ENCODE measurements at places on chromosomes 13 and 19. TPM values are rescaled to one million over a fixed set of nuclear protein-coding genes. Genes with fewer than 3 reads are reported as not detected.

Gene ELSPBP1
- total RNA-seq = not detected

Gene ZNF471
- total RNA-seq = 1.4 TPM

GRCh38 chr13:49441312-49441711 lies 2.6 kb downstream of the CAB39L start:
- no peak for DNase-seq

Gene GGACT
- total RNA-seq = 7.3 TPM

DNA sequence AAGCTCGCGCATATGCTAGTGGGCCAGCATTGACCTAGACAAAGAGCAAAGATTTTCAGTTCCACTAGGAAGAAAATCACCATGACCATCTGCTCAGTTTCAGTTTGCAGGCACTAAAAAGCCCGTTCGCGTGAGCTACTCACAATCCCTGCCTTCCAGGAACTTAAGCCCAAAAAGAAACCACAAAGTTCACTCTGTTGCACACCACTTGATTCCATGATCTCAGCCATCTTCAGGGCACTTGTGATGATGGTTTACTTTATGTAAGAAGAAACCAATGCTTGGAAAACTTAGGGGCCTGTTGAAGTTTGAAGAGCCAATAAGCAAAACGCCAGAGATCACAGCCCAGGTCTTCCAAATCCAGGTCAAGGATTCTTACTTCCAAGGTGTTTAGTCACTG lies 45.0 kb upstream of the SLC15A1 start:
- no peak for DNase-seq

GRCh38 chr19:27993619-27994570 lies 1219.1 kb downstream of the UQCRFS1 start:
- no peak for DNase-seq

Gene TMED1
- 24.1 TPM for total RNA-seq

- DNase-seq = peak; percentile 91
Measured at GRCh38 chr19:47315125-47315821, 5.6 kb downstream of the C5AR1 start.

DNA sequence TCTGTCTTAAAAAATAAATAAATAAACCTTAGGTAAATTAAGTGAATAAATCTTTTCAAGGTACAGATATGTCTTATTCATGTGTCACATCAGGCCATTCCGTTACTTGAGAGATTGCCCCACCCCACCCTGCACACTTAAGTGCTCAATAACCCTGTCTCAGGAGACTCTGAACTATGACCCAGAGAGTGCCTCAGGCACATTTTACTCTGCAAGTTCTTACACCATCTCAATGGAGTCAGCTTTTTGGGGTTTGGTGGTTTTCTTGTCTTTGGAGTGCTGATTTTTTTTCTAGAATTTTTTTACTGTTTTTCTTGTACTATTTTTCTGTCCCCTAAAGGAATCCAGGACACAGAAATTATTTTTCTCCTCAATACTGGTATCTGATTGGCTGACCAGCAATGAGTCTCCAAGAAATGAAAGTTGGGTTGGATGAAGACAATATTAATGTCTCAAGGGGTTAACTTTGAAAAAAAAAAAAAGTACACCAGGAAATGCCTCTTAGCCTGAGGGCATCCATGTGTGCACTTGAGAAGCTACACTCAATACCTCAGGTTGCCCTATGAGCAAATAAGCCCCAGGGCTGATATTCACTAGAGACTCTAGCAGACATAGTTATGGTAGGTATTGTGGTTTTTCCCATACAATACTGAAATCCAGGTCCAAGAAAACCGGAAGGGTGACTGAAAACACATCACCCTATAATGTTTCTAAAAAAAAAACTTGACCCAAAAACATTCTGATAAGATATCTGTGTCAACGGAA lies 114.6 kb upstream of the ZNF91 start:
- DNase-seq = no peak

- DNase-seq = no peak
Measured at GRCh38 chr19:31314849-31315629, 34.2 kb downstream of the TSHZ3 start.

GRCh38 chr19:43406297-43406696 lies 8.4 kb upstream of the TEX101 start:
- no peak for DNase-seq

Gene TNNT1
- 199 TPM for total RNA-seq

Gene BRSK1
- 3.1 TPM for total RNA-seq

DNA sequence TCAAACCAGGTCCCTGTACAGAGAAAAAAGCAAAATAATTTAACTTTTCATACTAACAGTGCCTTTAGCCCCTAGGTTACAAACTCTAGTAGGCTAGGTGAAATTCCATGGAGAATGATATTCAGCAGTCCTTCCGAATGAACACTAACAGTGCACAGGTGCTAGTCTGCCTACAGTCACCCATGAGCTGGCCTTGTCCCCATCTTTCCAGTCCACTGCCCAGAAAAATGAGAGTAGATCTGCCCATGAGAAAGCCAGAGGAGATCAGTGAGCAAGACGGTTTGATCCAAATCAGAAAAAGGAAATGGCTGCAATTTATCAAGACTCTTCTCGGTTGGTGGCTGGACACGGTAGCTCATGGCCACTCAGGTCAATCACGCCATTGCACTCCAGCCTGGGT lies 524.9 kb downstream of the FGF9 start:
- no peak for DNase-seq

Gene PCDH17
- not detected for total RNA-seq

GRCh38 chr19:45828945-45829344 lies 13.8 kb upstream of the RSPH6A start:
- DNase-seq = no peak

DNA sequence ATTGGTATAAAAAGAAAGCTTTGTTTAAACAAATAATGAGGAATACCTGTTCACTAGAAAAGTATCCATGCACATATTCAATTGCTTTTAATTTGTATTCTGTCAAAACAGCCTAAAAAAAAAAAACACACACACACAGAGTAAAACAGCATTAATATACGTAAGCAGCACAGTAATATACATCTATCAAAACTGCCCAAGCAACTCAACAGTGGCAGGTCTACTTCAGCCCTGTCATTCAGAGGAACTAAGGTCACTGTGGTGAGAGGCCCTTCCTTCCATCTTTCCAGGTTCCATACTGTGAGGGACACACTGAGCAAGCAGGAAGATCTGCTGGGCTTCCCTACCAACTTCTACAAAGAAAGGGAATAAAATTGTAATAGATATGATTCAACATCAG lies 3.8 kb downstream of the PROSER1 start:
- DNase-seq = no peak

DNA sequence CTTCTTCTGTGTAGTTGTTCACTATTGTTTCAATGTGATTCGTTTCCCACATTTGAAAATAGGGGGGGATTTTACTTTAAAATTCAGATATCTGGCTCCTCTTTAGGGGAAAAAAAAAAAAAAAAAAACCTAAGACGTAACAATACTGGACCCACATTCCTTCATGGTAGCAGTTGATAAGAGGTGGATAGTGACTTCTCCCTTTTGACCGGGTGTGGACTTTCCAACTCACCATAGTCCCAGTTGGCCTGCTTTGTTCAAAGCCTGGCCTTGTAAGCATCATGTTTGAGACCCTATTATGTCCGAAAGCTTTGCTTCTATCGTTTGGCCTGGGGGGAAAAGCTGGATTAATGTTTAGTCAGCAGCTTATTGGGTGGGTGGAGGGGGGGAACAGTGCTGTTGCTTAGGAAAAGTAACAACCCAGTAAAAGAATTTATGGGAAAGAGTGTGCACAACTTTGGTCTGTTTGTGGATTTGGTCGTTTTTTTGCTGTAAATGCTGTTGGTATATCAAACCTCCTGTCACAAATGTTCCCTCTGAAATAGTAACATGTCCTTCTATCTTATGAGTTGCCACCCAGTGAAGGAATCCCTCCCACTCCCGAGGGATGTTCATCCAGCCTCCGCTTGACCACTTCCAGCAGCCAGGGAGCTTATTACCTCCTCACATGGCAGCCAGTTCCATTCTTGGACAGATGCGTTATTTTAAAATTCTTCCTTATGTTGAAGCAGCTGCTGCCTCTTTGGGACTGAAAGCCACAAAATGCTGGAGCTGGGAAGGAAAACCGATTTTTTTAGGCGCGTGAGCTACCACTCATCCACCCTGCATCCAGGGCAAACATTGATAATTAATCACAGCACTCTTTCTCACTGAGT lies 10.4 kb downstream of the SAMD4B start:
- no peak for DNase-seq

DNA sequence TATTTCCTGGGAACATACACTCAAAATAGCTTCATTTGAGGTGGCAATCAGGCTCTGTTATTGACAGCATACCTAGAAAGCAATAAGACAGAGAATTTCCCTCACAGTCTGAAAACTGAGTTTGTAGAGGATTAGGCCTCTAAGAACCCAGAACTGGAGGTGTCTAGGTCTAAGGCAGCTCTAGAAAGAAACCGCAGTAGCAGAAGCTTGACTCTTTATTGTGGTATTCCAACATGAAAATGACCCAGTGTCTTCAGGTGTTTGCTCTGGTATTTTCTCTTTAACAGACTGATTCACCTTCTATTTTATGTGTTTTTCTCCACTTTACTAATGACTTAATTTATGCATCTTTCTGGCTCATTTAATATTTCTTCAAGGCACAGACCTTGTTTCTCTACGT lies 8.5 kb downstream of the COG6 start:
- DNase-seq = no peak

DNA sequence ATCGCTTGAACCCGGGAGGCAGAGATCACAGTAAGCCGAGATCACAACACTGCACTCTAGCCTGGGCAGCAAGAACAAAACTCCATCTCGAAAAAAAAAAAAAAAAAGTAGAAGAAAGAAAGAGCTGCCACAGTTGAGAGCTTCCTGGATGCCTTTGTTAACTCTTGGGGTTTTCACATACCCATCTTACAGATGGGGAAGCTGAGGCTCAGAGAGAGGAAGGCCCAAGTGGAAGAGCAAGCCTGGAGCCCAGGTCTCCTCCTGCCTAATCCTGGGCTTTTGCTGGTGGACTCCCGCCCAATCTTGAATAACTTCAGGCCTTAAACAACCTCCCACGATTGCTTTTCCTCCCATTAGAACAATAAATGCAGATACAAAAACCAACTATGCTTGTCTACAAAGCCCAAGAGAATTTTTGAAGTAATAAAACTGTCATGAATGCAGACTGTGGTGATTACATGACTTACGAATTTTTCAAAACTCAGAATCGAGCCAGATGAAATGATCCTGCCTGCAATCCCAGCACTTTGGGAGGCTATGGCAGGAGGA lies 41.7 kb downstream of the LTBP4 start:
- DNase-seq = no peak

GRCh38 chr13:39362652-39363381 lies 240.2 kb downstream of the LHFPL6 start:
- no peak for DNase-seq
